A673 (cell line): ENCODE measurements at places on chromosomes 13 and 19.

DNA sequence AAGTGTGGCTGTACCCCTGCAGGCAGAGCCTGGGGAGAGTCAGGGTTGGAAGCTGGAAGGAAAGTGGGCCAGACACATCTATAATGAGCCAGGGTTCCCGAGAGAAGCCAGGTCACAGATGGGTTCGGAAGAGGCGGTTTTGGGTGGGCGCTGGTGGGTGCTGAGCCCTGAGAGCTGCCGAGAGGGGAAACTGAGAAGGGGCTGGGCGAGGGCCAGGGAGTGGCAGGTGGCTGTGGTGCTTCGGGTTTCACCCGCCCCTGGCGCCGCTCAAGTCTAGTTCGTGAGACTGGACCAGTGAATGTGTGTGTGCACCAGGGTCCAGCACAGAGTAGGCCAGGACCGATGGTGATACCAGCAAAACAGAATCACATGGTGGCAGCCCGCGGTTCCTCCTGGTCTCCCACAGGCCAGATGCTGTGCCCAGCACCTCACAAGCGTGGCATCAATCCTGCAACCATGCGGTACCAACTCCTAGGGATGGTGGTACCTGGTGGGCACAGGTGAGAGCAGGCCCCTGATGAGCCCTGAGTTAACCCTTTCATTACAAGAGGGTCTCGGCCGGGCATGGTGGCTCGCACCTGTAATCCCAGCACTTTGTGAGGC, 1.8 kb upstream of the LRRC4B start:
- H3K36me3 ChIP-seq, result no peaks in the 10 kb centered on the region
- H3K27me3 ChIP-seq, result peaks cover 4% of the 10 kb centered on the region
- H3K4me3 ChIP-seq, result no peak overlapping the region

GRCh38 chr13:26984337-26984736, 187.3 kb downstream of the USP12 start:
- H3K4me1 ChIP-seq, result no peaks in the 10 kb centered on the region
- H3K36me3 ChIP-seq, result no peaks in the 10 kb centered on the region
- H3K4me3 ChIP-seq, result no peak overlapping the region
- no peak overlapping the region for H3K27ac ChIP-seq
- peaks cover 6% of the 10 kb centered on the region for H3K27me3 ChIP-seq

- H3K27ac ChIP-seq, result no peak overlapping the region
- DNase-seq, result no peak
- no peaks in the 10 kb centered on the region for H3K4me1 ChIP-seq
- no peak overlapping the region for H3K4me3 ChIP-seq
These were observed 24.5 kb upstream of the TFDP1 start for GRCh38 chr13:113559901-113560644.

DNA sequence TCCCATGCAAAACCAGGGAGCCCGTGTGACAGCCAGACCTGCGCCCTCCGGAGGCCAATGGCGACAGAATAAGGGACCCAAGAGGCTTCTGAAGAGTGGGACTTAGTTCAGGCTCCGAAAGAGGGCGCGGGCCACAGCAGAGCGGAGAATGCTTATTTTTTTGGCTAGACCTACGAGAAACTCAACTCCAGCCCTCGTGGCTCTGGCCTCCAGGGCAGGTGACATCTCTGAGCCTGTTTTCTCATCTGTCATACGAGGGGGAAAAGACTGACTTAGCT, 23.0 kb downstream of the DPP9 start:
- no peak for DNase-seq
- no peaks in the 10 kb centered on the region for H3K4me1 ChIP-seq
- H3K27ac ChIP-seq, result no peak overlapping the region

- H3K4me1 ChIP-seq, result peaks cover 3% of the 10 kb centered on the region
- no peaks in the 10 kb centered on the region for H3K36me3 ChIP-seq
- no peaks in the 10 kb centered on the region for H3K27me3 ChIP-seq
- no peak overlapping the region for H3K4me3 ChIP-seq
These were observed 20.3 kb downstream of the SPATA13 start for GRCh38 chr13:24180750-24181377.

DNA sequence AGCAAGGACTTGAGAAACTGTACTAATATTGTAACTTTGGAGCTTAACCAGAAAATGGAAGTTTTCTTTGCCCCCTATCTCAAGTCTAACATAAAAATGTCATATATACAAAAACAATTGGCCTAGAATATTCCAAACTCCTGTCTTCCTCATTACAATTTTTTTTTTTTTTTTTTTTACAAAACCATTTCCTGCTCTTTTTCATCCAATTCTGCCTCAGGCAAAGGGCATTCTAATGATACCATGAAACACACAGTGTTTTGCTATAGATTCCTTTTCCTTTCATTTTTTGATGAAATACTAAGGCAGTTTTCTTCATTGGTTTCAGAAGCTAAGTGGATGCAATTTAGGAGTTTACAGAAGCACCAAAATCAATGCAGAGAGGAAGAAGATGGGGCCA, 119.7 kb downstream of the LHFPL6 start:
- no peaks in the 10 kb centered on the region for H3K27me3 ChIP-seq
- H3K27ac ChIP-seq, result peak overlapping the region; percentile 48
- no peak overlapping the region for H3K4me3 ChIP-seq
- peak; percentile 43 for DNase-seq
- H3K4me1 ChIP-seq, result peaks cover 50% of the 10 kb centered on the region

GRCh38 chr19:42497492-42498168, 30.7 kb downstream of the CEACAM1 start:
- H3K27ac ChIP-seq, result no peak overlapping the region
- H3K27me3 ChIP-seq, result no peaks in the 10 kb centered on the region
- H3K4me3 ChIP-seq, result no peak overlapping the region
- DNase-seq, result no peak

DNA sequence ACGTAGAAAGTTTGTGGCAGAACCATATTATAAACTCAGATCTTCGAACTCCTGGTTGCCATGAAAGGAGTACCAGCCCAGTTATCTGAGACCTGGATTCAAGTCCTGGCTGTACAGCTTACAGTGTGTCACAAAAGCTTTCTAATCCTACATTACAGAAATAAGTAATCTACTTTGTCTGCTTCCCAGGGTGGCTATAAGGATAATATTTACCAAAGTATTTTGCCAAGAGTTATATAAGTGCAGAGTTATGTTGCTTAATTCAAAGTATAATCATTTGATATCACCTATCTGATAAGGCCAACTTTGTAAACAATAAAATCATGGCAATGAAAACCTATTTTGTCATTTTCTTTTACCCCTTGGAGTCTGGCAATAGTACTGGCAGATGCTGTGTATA, 381.6 kb downstream of the NDFIP2 start:
- H3K27ac ChIP-seq, result no peak overlapping the region
- H3K4me1 ChIP-seq, result peaks cover 9% of the 10 kb centered on the region
- DNase-seq, result no peak
- H3K36me3 ChIP-seq, result no peaks in the 10 kb centered on the region
- no peak overlapping the region for H3K4me3 ChIP-seq
- H3K27me3 ChIP-seq, result no peaks in the 10 kb centered on the region

DNA sequence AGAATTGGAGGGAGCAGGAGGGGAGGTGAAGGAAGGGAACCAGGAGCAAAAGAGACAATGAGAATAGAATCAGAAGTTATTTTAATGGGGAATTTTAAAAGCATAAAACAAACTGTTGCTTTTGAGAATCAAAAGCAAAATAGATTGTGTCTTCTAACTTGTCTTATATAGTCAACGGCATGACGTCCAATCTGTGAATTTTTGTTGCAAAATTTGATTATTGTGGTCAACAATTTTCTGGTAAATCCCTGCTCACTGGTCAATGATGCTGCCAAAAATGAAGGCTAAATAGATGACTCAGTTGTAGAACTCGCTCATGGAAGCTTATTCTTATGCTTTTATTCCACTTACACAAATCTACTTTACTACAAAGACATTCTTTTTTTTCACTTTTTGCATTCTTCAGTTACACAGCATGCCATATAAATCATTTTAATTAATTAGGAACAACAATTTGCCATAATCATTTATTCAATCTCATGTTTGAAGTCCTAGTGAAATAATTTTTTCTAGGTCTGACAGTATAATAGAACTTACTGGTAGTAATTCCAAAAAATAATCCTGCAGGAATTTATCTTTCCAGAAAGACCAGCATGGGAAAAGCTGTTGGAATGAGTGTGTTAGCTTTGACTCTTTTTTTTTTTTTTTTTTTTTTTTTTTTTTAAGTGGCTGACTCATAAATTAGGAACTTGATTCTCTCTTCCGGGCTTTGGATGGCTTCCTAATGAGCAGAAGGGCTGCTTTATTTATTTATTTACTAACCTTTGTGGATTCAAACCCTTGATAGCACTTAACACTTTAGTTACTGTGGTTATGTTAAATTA, 256.9 kb downstream of the SPRY2 start:
- peak overlapping the region; percentile 26 for H3K27ac ChIP-seq
- peak overlapping the region; percentile 2 for H3K4me3 ChIP-seq
- peak; percentile 86 for DNase-seq
- no peaks in the 10 kb centered on the region for H3K36me3 ChIP-seq

DNA sequence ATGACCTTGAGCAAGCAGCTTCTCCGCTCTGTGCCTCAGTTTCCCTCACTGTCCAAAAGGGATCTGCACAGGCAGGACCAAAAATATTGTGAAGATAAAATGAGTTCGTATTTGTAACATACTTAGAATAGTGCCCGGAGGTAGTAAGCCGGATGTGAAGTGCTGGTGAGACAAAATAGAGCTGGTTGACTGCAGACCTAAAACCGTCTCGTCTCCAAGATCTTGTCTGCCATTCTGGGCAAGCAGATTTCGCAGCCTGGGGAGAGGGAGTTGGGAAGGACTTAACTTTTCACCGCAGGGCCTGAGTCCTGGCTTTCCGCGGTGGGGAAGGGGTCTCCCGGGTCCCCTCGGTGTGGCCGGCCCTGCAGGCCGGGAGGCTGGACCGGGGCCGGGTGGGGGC, 8.2 kb upstream of the BBC3 start:
- peaks cover 13% of the 10 kb centered on the region for H3K27me3 ChIP-seq
- H3K4me3 ChIP-seq, result no peak overlapping the region
- DNase-seq, result no peak
- peaks cover 11% of the 10 kb centered on the region for H3K4me1 ChIP-seq
- no peaks in the 10 kb centered on the region for H3K36me3 ChIP-seq
- H3K27ac ChIP-seq, result no peak overlapping the region

DNA sequence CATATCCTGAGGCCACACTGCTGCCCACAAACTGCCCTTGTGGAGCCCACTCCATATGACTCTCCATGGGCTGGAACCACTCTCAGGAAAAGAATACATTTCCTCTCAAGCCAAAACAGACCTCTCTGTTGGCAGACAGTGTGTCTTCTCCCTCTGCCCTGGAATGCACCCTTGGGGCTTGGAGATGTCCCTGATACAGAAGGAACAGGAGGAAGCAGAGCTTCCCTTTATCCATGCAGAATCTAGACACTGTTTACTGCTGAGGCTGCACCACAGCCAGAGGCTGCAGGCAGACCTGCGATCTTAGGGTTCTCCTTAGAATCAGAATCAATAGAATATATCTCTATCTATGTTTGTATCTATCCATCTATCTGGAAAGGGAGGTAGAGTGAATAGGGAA, 26.8 kb upstream of the CYP4F8 start:
- H3K4me3 ChIP-seq, result no peak overlapping the region
- H3K36me3 ChIP-seq, result no peaks in the 10 kb centered on the region
- H3K4me1 ChIP-seq, result no peaks in the 10 kb centered on the region

DNA sequence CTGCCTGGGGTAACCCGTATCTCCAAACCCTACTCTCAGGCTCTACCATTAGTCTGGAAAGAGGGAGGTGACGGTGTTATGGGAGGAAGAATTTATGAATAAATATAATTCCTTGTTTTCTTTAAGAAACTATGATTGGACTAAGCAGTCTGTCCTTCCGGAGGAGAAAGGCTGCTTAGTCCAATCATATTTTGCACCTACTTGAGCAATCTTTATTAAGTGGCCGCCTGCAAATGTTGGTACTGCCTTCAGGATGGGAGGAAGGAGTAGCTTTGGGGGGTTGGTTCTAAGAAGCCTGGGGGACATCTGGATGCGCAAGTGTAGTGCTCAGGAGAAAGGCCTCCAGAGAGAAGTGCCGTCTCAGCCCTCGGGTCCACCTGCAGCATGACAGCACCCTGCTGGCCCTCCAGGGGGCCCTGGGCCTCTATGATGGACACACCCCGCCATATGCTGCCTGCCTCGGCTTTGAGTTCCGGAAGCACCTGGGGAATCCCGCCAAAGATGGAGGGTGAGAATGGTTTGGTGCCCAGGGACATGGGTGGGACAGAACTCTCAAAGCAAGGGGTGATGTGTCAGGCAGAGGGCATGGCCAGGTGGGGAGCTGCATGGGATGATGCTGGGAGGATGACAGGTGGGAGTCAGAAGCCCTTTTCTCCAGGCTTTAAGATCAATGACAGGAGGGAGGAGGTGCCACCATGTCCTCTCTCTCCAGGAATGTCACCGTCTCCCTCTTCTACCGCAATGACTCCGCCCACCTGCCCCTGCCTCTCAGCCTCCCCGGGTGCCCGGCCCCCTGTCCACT, 4.1 kb downstream of the ACP4 start:
- peaks cover 16% of the 10 kb centered on the region for H3K4me1 ChIP-seq
- peaks cover 34% of the 10 kb centered on the region for H3K36me3 ChIP-seq
- H3K27me3 ChIP-seq, result no peaks in the 10 kb centered on the region
- H3K27ac ChIP-seq, result peak overlapping the region; percentile 5

DNA sequence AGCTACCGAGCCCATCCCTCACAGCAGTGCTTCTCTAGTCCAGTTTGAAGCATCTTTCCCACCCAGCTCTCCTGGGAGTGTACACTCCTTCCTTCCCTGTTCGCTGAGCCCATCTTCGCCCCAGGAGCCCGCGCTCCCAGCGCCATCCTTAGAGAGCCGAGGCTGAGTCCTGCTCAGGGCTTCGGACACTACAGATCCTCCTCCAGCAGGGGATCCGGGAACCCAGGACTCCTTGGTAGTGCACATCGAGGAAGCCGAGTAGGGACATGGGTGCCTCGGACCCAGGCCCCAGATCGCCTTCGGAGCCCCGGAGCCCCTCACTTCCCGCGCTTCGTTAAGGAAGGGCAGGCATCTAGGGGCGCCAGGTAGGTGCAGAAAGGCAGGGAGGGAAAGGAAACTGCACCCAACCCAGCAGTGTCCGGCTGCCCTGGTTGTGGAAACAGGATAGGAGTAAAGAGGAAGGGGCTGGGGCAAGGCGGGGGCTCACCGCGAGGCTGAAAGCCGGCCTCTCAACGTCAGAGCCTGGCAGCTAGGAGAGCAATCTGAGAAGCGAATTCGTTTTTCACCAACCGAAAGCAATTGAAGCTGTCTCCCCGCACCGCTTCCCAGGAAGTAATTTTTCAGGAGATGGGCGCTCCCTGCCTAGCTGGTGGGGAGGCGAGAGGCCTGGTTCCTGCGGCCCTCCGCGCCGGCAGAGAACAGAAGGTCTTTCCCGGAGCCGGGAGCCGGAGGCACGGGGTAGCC, 1.0 kb downstream of the PDX1 start:
- peaks cover 16% of the 10 kb centered on the region for H3K4me1 ChIP-seq
- peaks cover 99% of the 10 kb centered on the region for H3K27me3 ChIP-seq
- no peak overlapping the region for H3K27ac ChIP-seq
- DNase-seq, result no peak
- H3K4me3 ChIP-seq, result peak overlapping the region; percentile 33

- H3K27ac ChIP-seq, result peak overlapping the region; percentile 85
- H3K27me3 ChIP-seq, result no peaks in the 10 kb centered on the region
- H3K4me1 ChIP-seq, result peaks cover 13% of the 10 kb centered on the region
- peaks cover 51% of the 10 kb centered on the region for H3K36me3 ChIP-seq
- H3K4me3 ChIP-seq, result peak overlapping the region; percentile 100
- peak; percentile 73 for DNase-seq
These were observed 874 bp downstream of the TRIM28 start for GRCh38 chr19:58544591-58545285.
